Activated T-helper 17 cell treated with anti-CD3 and anti-CD28 coated beads, Interleukin-2, amount 50 U/mL, for 72 hours (primary cell): ENCODE measurements at places on chromosomes 7 and 10. TPM values are rescaled to one million over a fixed set of nuclear protein-coding genes. Genes with fewer than 3 reads are reported as not detected.

The PTF1A gene
- not detected for total RNA-seq

GRCh38 chr7:756928-757560, 30.0 kb upstream of the PRKAR1B start:
- no peak for ATAC-seq

The ASZ1 gene
- total RNA-seq = not detected

- ATAC-seq = no peak
Observed at GRCh38 chr10:89037096-89037495, 46.5 kb downstream of the FAS start.

DNA sequence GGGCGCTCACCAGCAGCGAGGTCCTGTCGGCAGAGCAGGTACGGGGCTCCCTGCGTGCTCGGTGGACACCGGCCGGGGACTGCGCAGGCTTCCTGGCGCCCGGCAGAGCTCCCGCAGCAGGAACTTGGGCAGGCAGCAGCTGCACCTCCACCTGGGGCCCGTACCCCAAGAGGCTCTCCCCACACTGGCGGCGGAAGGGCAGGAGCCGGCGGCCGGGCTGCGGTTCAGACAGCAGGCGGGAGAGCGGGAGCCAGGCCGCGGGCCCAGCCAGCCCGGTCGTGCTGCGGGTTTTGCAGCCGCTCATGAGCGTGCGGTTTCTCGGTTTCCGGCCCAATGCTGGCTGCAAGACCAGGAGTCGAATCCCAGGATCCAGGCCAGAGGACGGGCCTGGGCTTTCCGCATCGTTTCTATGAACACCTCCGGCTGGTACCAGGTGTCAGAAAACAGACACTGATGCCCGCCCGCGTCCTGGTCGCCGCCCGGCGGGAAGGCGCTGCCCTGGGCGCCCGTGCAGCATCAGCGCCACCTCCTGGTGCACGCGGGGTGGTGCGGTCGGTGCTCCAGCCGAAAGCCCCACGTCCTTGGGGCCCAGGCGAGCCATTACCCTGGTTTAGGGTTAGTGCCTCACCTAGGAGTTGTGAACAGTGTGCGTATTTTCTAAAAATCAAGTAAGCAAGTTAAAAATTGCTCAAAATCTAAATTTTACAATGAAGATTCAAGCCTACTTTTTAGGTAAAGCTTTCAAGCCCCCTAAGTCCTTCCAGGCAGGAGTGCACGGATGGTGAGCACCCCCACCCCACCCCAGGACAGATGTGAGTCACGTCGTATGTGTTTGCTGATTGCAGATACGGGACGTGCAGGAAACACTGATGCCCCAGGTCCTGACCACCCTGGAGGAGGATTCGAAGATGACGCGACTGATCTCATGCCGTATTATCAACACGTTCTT, 47.4 kb upstream of the PRKAR1B start:
- ATAC-seq = peak; percentile 84

DNA sequence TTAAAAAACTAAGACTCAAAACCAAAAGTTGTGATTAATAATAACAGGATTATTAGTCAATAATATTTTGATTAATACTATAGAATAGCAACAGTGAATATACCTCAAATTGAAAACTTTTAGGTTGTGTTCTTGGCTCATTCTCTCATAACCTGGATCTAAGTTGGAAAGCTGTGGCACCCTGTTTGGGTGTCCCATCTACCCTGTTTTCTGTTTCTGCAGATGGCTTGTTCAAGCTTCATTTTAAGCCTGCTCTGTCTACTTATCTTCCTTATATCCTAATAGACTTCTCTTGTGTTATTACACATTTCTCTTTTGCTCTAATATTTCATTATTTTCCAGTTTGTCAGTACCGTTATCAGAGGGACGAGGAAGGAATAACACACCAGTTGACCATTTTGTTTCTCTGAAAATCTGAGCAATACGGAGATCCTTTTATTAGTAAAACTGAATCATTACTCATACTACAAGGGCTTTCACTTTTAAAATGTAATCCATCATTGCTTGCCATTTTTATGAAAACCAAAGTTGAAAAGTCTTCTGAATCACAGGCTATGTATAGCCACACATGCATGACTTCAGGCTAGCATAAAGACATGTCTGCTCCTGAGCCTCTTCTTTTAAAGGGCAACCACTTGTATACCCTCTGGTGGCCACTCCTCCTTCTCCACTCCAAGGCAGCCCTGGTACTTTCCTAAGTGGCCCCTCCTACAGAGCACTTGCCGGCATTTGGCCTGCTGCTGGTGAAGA, 22.3 kb downstream of the COX15 start:
- peak; percentile 90 for ATAC-seq

- no peak for ATAC-seq
Observed at GRCh38 chr7:159024280-159024951, 120.3 kb downstream of the VIPR2 start.

DNA sequence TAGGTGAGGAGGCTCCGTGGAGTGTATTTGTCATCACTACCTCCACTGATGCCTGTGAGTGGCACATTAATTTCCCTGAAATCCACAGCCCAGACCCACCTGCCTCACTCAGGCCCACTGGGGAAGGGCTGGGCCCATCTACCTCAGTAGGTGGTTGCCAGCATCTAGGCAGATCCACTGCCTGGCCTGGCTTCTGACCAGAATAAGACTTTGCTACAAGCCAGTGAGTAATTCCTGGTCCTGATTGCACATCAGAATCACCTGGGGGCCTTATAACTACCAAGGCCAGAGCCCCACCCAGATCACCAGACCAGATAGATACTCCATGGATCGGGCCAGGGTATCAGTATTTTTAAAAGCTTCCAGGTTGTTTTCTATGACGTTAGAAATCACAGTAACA, 37.5 kb upstream of the PLEKHA1 start:
- ATAC-seq = no peak

The SPDYE2B gene
- not detected for total RNA-seq

DNA sequence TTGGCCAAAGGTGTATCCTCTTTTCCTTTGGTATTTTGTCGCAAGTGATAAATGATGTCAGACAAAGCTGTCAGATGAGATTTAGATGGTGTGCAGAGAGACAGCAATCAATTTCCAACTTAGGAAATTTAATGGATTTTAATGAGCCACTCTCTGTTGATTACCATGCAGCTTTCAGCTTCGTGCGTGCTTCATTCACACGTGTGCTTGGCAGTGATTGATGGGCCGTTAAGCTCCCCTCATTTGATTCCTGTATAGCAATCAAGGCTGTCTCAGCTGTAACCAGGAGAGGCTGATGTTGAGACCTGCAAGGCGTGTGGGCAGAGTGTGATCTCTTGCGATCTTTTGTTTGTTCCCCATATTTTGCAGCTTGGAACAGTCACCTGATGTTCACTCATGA, 439.6 kb downstream of the CALN1 start:
- ATAC-seq = no peak

GRCh38 chr10:122657729-122658128, 41.9 kb downstream of the C10orf120 start:
- no peak for ATAC-seq

- no peak for ATAC-seq
Observed at GRCh38 chr7:19026888-19027287, 90.5 kb downstream of the TWIST1 start.

- ATAC-seq = no peak
Observed at GRCh38 chr7:41656366-41656765, 46.5 kb downstream of the INHBA start.

DNA sequence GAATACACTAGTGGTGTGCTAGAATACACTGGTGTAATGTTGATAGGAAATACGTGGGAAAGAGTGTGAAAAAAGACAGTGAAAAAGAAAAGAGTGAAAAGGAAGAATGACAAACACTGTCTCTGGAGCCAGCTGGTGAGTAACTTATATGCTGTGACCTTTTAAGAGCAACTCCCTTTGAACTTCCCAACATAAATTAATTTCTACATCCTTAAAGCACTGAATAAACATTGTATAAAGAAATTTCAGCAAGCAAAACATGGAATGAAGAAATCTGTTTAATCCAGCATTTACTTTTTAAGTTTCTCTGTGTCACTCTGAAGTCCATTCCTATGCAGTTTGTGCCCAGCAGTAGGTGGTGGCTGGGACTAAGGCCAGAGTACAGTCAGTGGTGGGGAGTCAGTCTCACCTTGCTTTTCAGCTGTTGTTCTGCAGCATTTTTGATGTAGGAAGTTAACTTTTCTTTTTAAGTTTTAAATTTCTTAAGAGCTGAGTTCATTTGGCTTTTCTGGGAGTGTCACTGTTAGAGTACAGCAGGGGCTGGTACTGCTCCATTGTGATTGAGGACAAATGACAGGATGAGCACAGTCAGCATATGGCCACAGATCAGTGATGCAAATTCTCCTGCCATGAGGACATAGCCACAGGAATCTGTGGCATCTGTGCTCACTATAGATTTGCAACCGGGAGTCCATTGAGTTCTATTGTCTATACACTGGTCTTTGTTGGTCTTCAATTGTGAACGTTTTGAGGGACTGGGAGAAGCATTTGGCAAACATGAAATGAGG, 321.8 kb downstream of the ZNF248 start:
- ATAC-seq = no peak

The LIPJ gene
- total RNA-seq = not detected

GRCh38 chr10:132687893-132688579, 97.9 kb downstream of the NKX6-2 start:
- ATAC-seq = no peak

The ACSM6 gene
- not detected for total RNA-seq

- ATAC-seq = no peak
Observed at GRCh38 chr7:31051598-31052486, at the start of gene ADCYAP1R1. Gene ADCYAP1R1, plus strand, starts transcription at chr7:31052308. Its CDS starts 10,957 bp downstream, at chr7:31063265.

DNA sequence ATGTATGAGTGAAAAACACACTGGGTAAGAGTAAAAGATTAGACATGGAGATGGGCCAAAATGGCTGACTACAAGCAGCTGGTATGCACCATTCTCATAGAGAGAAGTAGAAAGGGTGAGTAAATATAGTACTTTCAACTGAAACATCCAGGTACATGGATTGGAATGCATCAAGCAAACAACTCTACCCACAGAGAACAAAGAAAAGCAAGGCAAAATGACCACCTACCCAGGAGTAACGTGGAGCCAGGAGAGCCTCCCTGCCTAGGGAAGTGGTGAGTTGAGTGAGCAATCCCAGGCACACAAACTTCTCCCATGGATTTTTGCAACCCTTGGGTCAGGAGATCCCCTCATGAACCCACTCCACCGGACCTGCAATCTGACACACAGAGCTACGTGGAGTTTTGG, 212.8 kb downstream of the PTN start:
- no peak for ATAC-seq

DNA sequence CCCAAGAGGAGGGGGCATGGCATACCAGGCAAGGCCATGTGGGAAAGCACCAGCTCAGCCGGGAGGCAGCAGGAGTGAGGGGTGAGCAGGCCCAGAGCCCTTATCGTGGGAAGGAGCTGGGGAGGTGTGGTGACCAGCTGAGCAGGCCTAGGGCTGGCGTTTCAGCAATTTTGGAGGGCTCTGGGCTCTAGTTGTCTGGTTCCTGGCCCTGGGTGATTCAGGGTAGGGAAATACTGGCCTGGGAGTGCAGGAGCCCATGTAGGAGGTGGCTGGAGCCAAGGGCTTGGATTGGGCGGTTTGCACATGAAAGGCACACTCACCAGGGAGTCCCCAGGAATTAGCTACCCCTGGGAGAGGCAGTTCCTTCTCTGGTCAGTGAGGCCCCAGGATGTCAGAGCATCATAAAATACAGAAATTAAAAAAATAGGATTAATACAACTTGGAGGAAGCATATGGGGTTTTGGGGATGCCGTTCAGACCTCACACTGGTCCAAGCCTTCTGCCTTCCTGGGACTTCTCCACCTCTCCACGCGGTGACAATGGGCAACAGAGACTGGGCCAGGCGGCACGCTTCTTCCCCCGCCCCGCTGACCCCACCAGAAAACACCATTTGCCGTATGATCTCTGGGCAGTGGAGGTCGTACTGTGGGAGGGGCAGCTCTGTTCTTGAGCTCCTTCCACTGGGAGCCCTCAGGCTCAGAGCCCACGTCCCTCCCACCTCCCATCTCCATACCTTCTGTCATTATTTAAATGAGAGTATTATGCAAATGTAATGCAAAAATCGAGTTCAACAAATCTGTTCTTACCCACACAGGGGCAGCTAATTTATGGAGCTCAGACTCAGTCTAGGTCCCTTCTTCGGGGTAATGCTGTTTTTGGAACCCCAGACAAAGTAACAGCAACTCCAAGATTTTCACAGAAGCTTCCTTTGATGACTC, 133.0 kb upstream of the FAM20C start:
- ATAC-seq = no peak

The CSTF2T gene
- 25.6 TPM for total RNA-seq

DNA sequence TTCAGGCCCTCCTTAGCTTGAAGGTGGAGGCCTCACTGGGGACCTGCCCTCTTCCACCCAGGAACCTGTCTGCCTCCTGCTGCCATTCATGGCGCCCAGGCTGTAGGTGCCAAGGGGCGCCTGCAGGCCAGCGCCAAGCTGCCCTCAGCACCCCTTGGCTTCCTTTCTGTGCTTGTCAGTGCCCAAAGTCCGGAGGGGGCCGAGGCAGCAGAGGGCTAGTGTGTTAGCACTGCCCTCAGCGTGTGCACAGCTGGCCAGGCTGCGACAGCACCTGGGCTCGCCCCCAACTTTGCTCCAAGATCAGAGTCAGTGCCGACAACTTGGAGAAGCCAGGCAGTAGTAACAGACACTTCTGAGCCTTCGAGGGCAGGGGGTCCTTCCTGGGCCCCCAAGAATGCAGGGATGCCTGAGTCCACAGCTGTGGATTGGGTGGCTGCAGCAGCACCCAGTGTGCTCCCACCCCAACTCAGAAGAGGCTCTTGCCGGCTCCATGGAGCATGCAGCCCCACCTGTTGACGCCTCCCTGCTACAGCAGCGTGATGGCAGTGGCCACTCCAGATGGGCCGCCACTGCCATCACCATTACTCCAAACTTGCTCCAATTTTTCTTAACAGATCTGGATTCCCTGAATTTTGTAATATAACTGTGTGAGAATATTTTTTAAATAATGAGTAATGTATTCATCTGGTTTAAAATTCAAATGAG, 41.7 kb downstream of the CACUL1 start:
- ATAC-seq = no peak

The MRC1 gene
- total RNA-seq = not detected

The GIMAP2 gene
- total RNA-seq = 44.9 TPM

The SPDYE2 gene
- not detected for total RNA-seq

The PLAC9 gene
- total RNA-seq = not detected

- no peak for ATAC-seq
Observed at GRCh38 chr10:126179637-126180036, 208.6 kb downstream of the ADAM12 start.

DNA sequence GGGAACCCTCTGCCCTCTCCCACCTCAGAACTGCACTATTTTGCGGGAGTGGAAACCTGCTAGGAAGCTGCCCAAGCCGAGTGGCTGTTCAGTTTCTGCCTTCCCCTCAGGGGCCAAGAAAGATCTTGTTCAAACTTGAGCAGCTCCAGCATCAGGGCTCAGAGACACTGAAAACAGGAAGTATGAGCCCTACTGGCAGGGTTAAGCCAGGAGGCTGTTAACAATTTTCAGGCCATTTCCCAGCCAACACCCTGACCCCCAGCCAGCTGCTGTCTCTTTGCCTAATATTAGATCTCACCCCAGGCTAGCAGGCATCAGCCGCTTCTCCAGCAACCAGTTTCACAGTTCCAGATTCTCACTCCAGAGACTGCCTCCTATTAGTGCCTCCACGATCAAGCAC, 9.2 kb downstream of the PLAU start:
- no peak for ATAC-seq

The MTPN gene
- total RNA-seq = 99.7 TPM

GRCh38 chr7:127239814-127240213, 12.9 kb downstream of the GRM8 start:
- ATAC-seq = no peak

The UCN3 gene
- not detected for total RNA-seq
